ENCODE measurements at places on chromosomes 3 and 15.

DNA sequence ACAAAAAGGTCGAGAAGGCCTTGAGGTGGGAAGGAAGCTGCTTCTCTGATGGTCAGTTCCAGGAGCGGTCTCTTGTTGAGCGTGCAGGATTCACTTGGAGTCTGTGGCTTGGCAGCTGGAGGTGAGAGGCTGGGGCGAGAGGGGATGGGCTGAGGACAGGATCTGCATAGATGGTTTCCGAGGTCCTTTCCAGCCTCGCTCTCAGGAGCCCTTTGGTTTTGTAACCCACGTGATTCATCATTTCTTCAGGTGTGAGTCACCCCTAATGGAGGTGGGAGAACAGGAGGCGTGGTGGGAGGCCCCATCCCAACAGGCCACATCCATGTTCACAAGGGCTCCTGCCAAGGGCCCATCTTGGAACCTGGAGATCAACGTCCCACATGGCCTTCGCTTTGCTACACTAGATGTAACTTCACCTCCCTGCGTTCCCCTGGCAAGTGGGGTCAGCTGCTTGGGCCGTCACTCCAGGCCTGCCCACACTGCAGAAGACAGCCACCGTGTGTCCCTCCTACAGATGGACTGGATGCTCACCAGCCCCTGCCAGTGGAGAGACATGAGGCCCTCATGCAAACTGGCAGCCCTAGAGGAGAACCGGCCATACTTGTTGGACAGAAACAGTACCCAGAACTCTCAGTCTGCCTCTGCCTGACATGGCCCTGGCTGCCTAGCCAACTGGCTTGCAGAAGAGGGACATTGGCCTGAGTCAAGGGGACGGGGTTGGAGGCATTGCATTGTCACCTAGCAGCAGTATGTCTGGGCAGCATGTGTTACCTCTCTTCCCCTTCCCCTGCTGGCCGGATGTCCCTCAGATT, 1.6 kb upstream of the PCSK6 start:
- no peak for DNase-seq

GRCh38 chr3:120683213-120683612, 1.2 kb upstream of the HGD start:
- DNase-seq = no peak

DNA sequence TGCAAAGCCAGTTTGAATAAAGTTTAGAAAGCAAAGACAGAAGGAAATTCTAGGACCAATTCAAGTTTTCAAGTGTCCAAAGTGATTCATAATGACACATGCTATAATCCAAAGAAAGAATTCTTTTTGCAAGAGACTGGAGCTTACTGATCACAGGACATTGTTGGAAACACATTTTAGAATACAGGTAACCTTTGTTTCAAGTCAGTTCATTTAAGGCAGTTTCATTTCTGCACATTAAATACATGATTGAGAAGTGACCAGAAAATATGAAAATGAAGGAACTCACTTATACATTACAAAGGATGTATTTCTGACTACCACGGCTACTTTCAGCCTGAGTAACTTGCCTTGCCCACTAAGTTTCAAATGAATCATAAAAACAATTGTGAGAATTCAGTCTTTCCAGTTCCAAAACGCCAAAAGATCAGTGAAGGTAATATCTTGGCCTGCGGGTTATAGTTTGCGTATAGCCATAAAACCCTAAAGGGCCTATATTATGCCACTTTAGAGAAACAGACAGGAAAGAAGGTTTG, 48.7 kb downstream of the PRICKLE2 start:
- DNase-seq = no peak

- no peak for DNase-seq
Measured at GRCh38 chr3:149967086-149967685, 3.5 kb downstream of the PFN2 start.

DNA sequence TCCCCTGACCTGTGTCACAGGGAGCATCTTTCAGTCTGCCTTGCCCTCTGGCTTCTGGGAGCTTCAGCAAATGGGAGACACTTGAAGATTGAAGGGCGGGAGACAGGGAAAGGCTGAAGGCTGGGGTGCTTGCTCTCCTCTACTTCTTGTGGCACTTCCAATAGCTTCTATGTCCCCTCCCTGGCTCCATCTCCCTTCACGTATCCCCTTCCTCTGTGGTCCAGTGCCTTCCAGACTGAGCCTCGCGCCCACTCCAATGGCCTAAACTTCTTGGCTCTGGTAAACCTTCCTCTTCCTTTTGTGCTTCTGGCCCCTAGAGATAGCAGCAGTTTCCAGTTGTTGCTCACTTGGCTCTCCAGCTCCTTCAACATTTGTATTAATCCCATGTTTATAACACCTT, 69.8 kb upstream of the TOPAZ1 start:
- no peak for DNase-seq

DNA sequence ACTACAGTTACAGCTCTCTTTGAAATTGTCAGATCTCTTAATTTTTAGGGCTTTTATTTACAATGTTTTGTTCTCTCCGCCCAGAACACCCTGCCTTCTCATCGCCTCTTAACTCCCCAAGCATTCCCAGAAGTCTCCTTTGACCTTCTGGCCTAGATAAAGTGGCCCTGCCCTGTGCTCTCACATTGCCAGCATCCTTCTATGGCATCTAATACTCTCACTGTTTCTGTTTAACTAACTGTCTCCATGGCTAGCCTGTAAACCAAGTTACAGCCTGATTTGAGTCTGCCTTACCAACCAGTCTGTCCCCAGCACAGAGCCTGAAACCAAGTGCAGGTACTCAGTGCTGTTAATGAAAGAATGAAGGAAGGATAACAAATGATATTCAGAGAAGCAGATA, 19.9 kb downstream of the COL8A1 start:
- no peak for DNase-seq

DNA sequence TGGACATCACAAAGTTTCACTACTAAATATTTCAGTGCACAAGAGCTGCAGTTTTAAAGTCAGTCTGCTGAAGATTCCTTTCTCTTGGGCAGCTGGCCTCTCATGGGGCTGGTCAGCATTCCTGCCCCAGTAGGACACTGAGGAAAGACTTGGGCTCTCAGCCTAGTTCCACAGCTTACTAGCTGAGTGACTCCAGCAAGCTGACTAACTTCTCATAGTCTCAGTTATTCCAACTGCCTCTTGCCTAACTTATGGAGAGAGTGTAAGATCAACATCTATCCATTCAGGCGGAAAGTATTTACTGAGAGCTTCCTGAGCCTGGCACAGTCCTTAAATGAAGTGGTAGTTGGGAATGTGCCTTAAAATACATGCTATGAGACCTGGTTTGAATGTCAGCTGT, 27.0 kb downstream of the TM4SF4 start:
- peak; percentile 90 for DNase-seq

DNA sequence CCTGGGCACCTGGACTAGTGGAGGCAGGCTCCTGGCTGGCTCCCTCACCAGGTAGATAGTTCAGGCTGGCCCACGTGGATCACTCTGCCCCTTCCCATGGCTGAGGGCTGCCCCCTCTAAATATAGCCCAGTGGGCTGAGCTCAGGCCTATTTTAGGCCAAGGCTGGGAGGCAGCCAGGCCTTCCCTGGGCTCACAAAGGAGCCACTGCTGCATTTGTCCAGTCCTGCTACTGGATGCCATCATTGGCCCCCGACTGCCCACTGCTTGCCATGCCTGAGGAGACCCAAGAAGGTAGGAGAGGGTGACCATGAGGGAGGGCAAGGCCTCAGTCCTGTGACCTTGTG, at the start of gene LSMEM2:
Gene LSMEM2, plus strand, starts transcription at position 208 of the 345 bp plus-strand sequence. Its CDS starts 27 bp downstream, at position 235.
- no peak for DNase-seq

DNA sequence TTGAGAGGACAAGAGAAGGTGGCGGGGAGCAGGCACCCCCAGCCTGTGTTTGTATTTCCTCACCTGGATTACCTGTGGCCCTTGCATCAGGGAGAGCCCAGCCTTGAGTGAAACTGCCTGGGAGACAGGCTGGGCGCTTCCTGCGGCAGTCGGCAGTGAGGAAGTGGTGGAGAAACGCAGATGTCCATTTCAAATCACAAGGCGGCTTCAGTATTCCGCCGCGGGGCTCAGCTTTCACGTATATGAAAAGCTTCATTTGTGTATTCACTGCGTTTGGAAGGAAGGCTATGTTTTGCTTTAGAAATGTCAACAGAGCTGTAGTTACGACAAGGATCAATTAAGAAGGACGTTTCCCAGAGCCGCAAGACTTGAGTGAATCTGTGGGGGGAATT, 167.4 kb upstream of the CTDSPL start:
- DNase-seq = no peak

DNA sequence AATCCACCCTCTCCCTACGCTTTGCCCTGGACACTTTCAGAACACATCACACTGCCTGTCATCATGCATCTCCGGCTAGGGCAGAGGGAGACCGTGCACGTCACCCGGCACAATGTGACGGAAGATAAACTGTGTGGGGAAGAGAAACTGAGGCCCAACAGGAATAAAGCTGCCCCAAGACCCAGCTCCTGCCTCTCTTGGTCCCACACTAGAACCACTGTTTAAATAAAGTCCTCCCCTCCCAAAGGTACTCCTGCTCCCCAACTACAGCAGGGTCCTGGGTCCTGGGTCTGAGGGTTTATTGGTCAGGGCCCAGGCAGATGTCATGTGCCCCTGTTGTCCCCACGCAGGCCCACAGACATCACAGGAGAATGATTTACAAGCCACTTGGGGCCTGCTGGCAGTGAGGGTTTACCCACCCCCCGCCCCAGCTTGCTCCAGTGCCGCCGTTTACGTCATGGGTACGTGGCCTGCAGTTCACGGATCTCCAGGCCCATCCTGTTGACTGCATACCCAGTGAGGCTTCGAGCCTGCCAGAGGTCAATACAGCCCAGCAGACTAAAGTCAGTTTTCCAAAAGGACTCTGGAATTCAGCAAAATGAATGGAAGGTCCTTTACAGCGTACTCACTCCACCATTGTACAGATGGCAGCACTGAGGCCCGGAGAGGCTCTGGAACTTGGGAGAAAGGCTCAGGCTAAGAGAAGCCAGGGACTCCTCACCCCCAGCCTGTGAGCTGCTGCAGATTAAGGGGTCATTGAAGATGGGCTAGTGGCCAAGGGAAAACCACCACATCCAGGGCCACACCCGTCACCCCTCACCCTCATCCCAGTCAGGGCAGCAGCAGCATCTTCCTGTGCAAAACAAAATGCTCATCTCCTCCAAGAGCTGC, 23.2 kb downstream of the ALS2CL start:
- DNase-seq = peak; percentile 3

DNA sequence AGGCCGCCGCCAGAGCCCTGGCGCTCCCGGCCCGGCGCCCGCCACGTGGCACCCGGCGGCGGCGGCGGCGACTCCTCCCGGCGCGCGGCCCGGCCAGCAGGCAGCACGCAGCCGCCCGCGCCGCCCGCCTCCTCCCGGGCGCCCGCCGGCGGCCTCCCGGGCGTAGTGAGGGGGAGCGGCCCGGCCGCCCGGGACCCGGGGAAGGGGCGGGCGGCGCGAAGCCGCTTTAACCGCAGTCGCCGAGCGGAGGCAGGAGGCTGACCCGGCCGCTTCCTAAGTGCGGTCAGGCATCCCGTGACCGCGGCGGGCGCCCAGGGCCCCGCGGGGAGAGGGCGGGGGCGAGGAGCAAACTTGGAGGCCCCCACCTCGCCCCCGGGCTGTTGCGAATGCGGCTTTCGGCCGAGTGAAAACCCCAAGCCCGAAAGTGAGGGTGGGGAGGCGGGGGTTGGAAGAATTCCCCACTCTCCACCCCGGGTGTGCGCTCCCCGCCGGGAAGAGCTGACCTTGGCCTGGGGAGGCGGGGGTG, 1.7 kb upstream of the HES1 start:
- DNase-seq = peak; percentile 82

- DNase-seq = no peak
Measured at GRCh38 chr3:115248274-115248673, 101.2 kb upstream of the ZBTB20 start.

- peak; percentile 73 for DNase-seq
Measured at GRCh38 chr3:120559242-120560061, 36.7 kb upstream of the NDUFB4 start.

DNA sequence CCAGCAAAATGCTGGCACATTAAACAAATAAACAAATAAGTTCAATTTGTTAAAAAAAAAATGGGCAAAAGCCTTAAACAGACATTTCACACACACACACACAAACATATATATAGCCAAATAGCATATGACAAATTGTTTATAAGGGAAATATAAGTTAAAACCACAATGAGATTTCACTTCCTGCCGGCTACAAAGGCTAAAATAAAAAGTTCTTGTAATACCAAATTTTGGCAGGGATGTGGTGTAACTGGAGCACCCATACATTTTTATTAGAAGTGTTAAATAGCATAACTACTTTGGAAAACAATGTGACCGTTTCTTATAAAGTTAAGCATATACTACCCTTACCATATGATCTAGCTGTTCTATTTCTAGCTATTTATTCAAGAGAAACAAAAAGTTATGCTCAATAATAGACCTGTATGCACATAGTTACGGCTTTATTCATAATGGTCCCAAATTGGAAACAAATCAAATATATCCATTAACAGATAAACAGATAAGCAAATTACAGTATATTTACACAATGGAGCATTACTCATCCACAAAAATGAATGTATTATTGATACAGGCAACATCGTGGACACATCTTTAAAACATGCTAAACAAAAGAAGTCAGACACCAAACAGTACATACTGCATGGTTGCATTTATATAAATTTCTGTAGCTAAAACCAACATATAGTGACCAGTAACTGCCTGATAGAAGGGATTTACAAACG, 93.9 kb downstream of the EOMES start:
- DNase-seq = no peak

DNA sequence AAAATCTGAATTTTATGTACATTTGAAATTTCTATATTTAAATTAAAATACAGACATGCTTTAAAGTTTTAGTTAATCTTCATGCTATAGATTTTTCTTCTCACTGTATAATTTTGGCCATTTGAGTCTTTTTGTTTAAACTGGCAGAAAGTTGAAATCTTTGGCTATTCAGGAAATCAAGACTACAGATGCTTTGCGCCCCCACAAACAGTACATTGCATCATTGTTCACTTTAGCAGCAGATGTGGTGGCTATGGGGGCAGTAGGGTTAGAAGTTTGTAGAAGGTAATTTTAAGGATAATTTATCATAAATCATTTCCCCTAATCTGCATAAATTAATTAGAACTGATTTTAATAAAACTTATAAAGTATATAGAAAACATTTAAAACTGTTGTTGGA, 20.9 kb downstream of the SPPL2A start:
- no peak for DNase-seq

Measured in ascending aorta (tissue), 2 donors.